ENCODE measurements at places on chromosomes 2 and 18. TPM values are rescaled to one million over a fixed set of nuclear protein-coding genes. Genes with fewer than 3 reads are reported as not detected.

DQX1 gene
- not detected for total RNA-seq

DCDC2C gene
- total RNA-seq: not detected

KANSL1L gene
- 56.9 TPM for total RNA-seq

EGR4 gene
- not detected for total RNA-seq

DNA sequence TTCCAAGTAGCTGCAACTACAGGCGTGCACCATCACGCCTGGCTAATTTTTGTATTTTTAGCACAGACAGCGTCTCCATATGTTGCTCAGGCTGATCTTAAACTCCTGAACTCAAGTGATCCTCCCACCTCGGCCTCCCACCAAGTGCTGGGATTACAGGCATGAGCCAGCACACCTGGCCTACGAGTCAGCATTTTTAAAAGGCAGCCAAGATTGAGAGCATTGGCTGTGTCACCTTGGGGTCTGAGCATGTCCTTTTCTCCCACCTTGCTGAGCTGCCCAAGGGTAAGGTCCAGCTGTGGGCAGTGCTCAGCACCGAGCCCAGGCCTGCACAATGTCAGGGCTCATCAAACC is 142.8 kb upstream of the LMAN1 start:
- H3K27me3 ChIP-seq: no peaks in the 10 kb centered on the region
- H3K4me3 ChIP-seq: no peak overlapping the region
- H3K4me1 ChIP-seq: peaks cover 4% of the 10 kb centered on the region
- peak; percentile 34 for DNase-seq
- peak overlapping the region; percentile 74 for H3K27ac ChIP-seq

- H3K27ac ChIP-seq: no peak overlapping the region
- H3K4me1 ChIP-seq: no peaks in the 10 kb centered on the region
- no peaks in the 10 kb centered on the region for H3K27me3 ChIP-seq
- H3K4me3 ChIP-seq: no peak overlapping the region
These were observed 4.5 kb upstream of the MAP3K2 start for GRCh38 chr2:127392133-127392827.

- H3K4me1 ChIP-seq: peaks cover 6% of the 10 kb centered on the region
- peak; percentile 89 for DNase-seq
- H3K4me3 ChIP-seq: no peak overlapping the region
- H3K27me3 ChIP-seq: no peaks in the 10 kb centered on the region
- H3K36me3 ChIP-seq: no peaks in the 10 kb centered on the region
These were observed 26.0 kb upstream of the SP3 start for GRCh38 chr2:173990970-173991819.

DNA sequence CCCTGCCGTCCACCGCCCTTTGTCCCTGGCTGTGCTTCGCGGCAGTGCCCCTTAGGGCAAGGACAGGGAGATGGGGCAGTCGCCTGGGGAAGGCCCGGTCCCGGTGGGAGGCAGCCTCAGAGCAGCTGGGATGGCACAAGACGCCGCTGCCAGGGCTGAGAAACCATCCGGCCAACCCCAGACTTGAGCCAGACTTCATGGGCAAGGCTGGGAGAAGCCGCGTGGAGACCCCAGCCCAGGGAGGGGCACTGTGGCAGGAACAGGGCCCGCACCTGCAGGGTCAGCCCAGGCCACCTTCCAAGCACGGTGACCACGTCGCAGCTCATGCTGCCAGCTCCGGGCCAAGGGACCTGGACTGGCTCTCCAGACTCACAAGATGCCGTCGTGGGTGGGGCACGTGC is 84.0 kb downstream of the NFATC1 start:
- H3K4me1 ChIP-seq: no peaks in the 10 kb centered on the region
- no peaks in the 10 kb centered on the region for H3K27me3 ChIP-seq
- no peak for DNase-seq
- H3K4me3 ChIP-seq: no peak overlapping the region

DNA sequence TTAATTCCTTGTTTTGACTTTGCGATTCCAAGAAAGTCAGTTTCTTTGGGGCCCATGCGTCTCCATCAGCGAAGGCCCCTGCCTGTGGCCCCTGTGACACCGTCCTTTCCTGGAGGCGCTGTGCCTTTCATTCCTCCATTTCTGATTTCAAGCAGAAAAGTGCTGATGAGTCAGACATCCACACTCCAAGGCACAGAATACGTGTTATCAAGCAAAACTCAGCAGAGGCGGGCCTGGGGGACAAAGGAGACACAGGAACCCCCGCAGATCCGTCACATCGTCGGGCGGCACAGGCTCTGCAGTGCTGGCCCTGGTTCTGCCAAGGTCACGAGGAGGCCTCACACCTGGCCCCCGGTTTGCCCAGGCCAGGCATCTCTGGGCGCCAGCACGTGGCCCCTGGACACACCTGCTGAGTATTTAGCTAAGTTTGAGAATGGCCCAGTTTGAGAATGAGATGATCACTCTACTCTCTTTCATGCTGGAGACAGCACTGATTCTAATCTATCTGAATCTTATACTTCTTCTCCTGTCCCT is 7.2 kb upstream of the SALL3 start:
- H3K4me3 ChIP-seq: no peak overlapping the region
- no peak overlapping the region for H3K27ac ChIP-seq
- no peaks in the 10 kb centered on the region for H3K36me3 ChIP-seq
- no peak for DNase-seq

- no peak overlapping the region for H3K4me3 ChIP-seq
- H3K4me1 ChIP-seq: no peaks in the 10 kb centered on the region
- no peaks in the 10 kb centered on the region for H3K27me3 ChIP-seq
These were observed 88.6 kb downstream of the ITGB1BP1 start for GRCh38 chr2:9334761-9335160.

GRCh38 chr18:3248658-3249359 is 1.2 kb downstream of the MYL12A start:
- H3K36me3 ChIP-seq: no peaks in the 10 kb centered on the region
- peaks cover 6% of the 10 kb centered on the region for H3K4me1 ChIP-seq
- H3K4me3 ChIP-seq: peak overlapping the region; percentile 72
- no peaks in the 10 kb centered on the region for H3K27me3 ChIP-seq

DNA sequence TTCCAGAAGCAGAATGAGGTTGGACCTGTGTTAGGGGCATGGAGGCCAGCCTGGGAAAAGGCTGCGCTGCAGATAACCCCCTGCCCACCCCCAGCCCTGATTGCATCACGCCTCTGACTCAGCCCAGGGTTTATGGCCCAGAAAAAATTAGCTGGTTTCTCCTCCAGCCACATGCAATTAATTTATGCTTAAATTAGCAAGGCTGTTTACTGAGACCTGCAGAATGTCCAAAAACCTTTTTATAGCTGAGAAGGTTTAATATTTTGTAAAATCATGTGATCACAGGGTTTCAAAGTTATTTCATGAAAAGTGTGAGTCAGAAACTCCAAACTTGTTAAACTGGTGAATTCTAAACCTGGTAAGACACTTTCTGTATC is 123.1 kb upstream of the HDAC4 start:
- no peaks in the 10 kb centered on the region for H3K36me3 ChIP-seq
- H3K27me3 ChIP-seq: no peaks in the 10 kb centered on the region
- H3K27ac ChIP-seq: peak overlapping the region; percentile 30
- H3K4me1 ChIP-seq: no peaks in the 10 kb centered on the region
